ENCODE measurements at places on chromosomes 6 and 20.

GRCh38 chr6:26592649-26593048 is 4.1 kb upstream of the ABT1 start:
- DNase-seq: no peak

DNA sequence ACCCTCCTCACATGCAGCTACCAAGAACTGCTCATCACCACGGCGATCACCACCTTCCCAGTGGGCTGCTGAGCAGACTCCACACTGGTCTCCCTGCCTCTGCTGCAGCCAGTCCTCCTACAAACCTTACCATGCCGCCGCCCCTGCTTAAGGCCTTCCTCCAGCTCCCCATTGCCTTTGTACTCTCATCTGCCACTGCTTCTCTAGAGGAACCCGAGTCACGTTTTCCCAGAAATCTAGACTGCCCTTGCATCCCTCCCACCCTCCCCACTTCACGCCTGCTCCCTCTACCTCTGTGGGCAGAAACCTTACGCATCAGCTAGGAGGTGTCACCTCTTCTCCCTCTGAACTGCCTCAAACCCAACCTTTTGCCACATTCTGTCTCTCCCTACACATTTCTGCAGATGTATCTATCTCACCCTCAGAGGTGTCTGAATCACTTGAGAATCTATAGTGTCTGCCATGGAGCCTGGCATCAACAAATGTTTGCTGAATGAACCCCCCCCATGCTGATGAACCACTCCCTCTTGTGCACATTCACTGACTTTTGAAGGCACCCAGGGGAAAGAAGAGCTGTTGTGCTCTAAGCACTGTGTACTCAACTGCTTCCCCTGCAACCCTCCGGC is 4.3 kb downstream of the E2F1 start:
- no peak for DNase-seq

DNA sequence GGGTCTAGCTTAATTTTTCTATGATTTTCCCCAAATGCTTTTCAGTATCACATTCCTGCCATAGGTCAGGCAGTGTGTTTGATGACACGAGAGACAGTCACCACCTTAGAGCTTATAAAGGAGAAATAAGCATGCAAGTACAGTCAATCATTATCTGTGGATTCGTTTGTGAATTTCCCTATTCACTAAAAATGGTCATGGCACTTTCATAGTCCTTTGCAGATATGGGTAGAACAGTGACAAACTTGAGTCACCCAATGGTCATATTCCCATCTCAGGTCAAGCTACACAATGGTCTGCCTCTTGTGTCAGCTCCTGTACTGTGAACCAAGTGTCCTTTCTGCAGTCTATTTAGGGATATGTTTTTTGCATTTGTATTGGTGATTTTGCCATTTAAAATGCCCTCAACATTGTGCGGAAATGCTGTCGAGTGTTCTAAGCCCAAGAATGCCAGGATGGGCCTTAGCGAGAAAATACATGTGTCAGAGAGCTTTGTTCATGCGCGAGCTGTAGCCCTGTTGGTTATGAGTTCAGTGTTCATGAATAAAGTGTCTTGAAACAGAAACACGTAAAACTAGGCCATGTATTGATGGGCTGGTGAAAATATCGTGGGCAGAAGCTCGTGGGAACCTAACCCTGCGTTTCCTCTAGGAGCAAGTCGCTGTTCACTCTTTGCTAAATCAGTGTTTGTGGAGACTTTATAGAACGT is 19.8 kb downstream of the SUMO4 start:
- no peak for DNase-seq

DNA sequence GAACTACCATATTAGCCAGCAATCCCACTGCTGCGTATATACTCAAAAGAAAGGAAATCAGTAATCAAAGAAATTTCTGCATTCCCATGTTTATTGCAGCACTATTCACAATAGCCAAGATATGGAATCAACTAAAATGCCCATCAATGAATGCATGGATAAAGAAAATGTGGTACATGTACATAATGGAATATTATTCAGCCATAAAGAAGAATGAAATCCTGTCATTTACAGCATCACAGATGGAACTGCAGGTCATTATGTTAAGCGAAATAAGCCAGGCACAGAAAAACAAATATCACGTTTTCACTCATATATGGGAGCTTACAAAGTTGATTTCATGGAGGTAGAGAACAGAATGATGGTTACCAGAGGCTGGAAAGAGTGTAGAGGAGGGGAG is 65.1 kb downstream of the ALDH8A1 start:
- no peak for DNase-seq

- no peak for DNase-seq
Measured at GRCh38 chr6:63750400-63750799, 114.8 kb downstream of the PHF3 start.

DNA sequence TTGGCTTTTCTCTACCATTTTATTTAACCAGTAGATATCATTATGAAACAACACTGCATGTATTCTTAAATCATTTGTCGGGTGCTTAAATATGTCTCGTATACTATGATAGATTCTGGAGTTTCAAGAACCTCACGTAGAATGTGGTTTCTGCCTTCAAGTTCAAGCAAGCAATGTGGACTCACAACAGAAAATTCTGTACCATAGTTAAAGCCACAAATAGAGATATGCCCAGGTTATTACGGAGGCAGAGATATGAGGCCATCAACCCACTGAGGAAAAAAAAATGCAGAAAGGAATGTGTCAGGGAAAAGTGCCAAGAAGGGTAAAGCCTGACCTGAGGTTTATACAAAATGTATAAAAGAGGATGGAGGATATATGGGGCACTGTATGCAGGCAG is 109.9 kb downstream of the GFRAL start:
- no peak for DNase-seq

- no peak for DNase-seq
Measured at GRCh38 chr20:2696646-2697045, 4.1 kb downstream of the EBF4 start.
